ENCODE measurements at places on chromosomes 5 and 9.

DNA sequence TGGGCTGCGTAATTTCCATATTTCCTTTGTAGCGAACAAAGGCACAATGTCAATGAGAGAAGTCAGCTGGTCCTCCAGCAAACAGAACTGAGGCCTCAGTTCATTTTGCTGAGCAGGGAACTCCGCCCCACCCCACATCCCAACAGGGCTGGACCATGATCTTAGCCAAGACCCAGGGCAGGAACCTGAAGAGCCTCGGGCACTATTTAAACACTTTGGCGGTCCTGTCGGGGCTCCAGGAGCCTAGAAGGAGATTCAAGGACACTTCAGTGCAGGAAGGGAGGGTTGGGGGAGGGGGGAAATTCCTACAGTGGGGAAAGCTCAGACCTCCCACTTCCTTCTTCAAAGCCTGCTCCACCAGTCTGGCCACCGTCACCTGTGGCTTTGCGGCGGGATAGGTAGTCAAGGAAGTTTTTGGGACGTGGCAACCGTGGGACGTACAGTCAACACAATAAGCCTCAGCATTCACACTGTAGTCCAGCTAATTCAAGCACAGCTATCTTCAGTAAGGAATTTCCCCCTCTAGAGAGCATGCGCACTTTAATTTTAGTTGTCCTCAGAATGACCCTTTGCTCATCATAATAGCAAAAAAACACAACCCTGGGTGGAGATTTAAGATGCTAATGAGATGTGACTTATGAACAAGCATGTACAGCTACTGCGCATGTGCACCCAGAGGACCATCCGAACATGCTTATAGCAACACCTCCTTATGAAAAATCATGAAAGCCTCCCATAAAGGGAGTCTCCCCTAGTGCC lies 30.9 kb downstream of the S1PR3 start:
- no peak for DNase-seq

- DNase-seq = no peak
Measured at GRCh38 chr5:93062548-93062947, 518.5 kb downstream of the NR2F1-AS1 start.

DNA sequence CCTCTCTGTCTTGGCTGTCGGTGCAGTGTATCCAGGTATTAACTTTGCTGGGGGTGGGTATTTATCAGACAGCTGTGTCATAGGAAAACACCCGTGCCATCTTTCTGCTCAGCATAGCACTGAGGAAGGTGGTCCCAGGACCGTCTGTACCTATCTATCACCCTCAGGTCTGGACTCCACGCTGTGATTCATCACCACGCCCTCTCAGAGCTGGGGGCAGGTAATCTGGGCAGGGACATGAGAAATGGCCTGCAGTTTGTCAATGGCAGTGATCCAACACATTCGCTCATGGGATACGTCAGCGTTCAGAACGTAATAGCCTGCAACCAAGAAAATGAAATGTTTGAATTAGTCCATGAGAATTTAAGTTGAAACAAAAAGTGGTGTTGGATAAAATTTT lies 151.6 kb upstream of the MAP1B start:
- no peak for DNase-seq

DNA sequence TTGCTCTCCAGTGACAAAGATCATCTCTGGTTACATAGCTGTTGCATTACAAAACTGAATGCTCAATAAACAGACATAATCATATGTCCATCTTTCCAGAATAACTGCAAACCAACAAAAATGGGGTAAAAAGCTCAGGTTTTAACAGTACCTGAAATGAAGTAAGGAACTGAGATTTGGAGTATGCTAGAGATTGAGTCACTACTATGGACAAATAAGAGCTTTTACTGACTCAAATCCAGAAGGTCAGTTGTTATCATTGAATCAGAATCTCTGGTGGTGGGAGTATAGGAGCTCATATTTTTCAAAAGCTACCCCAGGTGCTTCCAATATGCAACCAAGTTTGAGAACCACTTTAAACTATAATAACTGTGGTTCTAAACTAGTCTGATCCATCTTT lies 4.1 kb upstream of the RAPGEF6 start:
- no peak for DNase-seq

GRCh38 chr5:123937230-123937629 lies 425.3 kb downstream of the CSNK1G3 start:
- no peak for DNase-seq

GRCh38 chr9:137254624-137255447 lies at the start of gene NELFB:
NELFB (plus strand) TSS chr9:137255327.
- peak; percentile 97 for DNase-seq

GRCh38 chr5:78597974-78598371 lies 50.6 kb downstream of the LHFPL2 start:
- no peak for DNase-seq

DNA sequence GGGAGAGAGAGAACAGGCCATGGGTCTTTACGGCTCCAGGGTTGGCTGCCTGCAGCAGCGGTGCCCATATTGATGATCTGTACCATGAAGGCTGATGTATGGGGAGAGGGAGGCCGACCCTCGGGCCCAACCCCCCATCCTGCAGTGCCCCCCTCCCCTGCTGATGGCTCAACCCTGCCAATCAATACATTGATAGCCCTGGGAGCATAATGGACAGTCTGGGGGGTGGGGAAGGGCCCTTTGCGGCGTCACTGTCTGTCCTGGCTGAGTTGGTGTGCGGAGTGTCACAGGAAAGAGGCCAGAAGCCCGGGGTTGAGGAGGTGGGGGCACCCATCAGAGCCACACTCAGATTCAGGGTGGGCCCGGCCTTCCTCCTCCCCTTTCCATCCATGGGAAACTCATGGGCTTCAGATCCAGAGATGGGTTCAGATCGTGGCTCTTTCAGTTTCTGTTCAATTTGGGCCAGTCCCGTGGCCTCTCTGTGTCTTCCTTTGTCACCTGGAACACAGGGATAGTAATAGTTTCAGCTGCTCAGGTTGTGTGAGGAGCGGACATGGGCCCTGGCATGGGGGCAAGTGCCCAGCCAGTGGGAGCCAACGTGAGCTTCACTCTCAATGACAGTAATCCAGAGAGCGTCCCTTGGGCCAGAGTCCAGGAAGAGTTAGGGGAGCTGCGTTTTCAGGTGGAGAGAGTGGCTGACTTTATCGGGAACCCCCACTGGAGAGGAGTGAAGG lies 9.5 kb downstream of the FGF18 start:
- no peak for DNase-seq

GRCh38 chr9:89428901-89429890 lies 68.7 kb downstream of the SEMA4D start:
- DNase-seq = peak; percentile 47

- DNase-seq = no peak
Measured at GRCh38 chr5:149406203-149406978, 27.3 kb upstream of the IL17B start.

GRCh38 chr9:107938801-107939386 lies 449.3 kb upstream of the KLF4 start:
- DNase-seq = no peak

GRCh38 chr5:56422076-56422762 lies 189.1 kb upstream of the ANKRD55 start:
- DNase-seq = no peak

DNA sequence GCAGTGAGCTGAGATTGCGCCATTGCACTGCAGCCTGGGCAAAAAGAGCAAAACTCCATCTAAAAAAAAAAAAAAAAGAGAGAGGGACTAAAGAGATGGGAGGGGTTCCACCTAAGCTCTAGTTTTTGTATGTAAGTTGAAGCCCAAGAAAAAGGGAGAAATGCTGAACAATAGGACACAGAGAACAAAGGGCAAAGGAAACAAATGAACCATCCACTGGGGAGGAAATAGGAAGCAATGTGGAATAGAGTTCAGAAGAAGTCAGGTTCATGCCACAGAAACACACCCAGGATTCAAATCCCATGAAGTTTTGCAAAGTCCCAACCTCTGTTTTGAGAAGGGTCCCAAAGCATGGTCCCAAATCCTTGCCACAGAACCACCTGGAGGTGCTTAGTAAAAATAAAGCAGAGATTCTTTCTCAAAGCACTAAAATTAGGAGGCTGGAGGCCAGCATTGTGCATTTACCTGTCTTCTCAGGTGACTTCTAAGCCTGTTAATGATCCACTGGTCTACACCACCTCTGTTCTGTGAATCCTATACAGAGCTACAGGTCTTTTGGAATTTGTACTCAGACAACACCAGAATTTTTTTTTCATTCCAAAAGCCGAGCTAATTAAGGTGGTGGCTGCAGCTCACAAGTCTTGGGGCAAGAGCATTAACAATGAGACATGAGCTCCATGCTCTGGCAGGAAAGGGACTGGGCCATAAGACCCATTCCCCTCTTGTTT lies 177.6 kb downstream of the DOCK8 start:
- no peak for DNase-seq

GRCh38 chr9:27042476-27042875 lies 37.0 kb upstream of the LRRC19 start:
- DNase-seq = no peak

GRCh38 chr9:89483592-89484474 lies 14.1 kb downstream of the SEMA4D start:
- DNase-seq = peak; percentile 61

GRCh38 chr5:158017469-158017868 lies 158.5 kb upstream of the CLINT1 start:
- DNase-seq = no peak

DNA sequence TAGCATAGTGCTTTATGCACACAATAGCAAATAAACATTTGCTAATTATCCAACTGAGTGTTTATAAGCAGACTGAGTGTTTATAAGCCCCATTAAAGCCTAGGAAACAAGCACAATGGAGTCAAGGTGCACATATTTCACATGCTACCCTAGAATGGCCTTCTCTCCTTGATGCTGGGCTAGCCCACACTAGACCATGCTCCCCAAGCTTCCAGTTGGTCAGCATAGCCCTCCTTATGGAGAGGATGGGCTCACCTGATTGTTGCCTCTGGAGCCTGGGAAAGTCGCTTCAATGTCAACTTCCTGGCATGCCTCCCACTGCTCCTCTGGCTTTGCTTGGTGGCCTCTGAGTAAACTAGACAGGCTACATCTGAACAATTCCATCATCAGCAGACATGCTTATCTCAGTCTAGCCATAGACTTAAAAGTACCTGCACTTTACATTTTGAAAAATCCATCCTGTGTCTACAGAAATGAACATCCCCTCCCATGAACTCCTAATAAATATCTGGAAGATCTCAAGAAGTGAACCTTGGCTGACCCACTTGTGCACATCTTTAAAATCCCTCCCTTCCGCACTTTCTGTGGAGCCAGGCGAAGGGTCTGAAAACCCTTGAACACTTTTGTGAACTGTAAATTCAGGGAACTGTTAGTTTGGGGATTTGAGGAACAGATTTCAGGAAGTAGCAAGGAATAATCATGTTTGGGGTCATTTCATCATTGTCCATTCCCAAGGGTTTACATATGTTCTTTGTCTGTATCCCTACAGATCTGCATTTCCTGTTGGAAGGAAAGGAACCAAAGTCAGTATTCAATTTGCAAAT lies 486.6 kb downstream of the ARHGEF28 start:
- DNase-seq = no peak

GRCh38 chr5:162410365-162410764 lies 342.8 kb downstream of the GABRG2 start:
- DNase-seq = no peak

GRCh38 chr9:4079906-4080305 lies 220.0 kb downstream of the GLIS3 start:
- DNase-seq = no peak

GRCh38 chr9:3647652-3648051 lies 121.9 kb upstream of the RFX3 start:
- DNase-seq = no peak

- DNase-seq = no peak
Measured at GRCh38 chr9:34253460-34253837, 74.6 kb downstream of the UBAP1 start.

DNA sequence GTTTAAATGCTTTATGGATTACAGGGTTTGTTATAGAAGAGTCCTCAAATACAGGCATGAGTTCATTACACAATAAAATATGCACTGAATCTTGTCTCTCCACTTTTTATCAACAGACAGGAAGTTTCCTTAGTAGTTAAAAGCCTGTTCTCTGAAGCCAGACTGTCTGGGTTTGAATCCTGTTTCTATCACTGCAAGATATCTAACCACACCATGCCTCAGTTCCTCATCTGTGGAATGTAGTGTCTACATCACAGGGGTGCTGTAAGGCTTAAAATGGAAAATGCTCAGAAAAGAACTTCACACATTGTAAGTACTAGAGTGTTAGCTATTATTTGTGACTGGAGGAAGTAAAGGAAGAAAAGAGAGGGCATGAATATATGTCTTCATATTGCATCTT lies 9.3 kb downstream of the LIX1 start:
- DNase-seq = no peak

- no peak for DNase-seq
Measured at GRCh38 chr5:157359356-157360055, 93.6 kb downstream of the CYFIP2 start.

DNA sequence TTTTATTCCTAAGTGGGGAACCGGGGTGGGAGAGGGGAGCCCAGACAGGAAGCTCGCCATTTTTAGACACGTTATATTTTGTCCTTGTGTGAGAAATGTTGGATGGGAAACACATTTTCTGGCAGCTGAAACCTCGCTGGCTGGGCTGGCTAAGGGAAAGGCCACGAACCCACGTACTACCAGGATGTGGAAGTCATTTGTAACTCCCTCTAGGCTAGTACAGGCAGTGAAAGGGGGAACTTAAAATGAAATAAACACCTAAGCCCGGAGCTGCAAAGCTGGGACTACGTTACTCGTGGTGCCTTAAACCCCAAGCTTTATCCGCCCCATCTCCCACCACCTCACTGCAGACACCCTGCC lies 42.5 kb downstream of the TMEM174 start:
- DNase-seq = no peak

- no peak for DNase-seq
Measured at GRCh38 chr9:136762221-136762691, 2.1 kb downstream of the LCN15 start.

DNA sequence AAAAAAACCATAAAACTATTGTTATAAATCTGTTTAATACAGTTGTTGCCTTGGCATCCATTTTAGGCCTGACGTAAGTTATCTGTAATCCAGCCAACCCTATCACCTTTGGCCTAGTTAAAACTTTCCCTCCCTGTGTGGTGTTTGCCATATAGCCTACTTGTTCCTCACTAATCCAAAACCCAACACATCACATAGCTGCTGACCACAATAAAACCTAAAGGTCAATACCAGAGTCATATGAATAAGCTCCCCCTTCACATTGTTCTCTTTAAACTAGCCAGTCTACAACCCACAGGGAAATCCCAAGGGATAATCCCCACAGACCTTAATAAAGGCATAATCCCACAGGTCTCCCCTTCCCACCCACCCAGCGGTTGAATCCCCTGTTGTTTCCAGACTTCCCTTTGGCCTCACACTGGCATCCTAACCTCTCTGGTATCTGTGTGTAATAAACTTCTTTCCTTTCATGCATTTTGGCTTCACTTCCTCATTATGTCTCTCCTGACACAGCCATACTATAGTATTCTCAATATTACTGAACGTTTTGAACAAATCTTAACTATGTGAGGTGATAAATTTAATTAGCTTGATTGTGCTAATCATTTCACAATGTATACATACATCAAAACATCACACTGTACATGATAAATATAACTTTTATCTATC lies 50.8 kb downstream of the DTWD2 start:
- DNase-seq = no peak

GRCh38 chr5:145835848-145836239 lies 702 bp upstream of the PRELID2 start:
- no peak for DNase-seq

Measured in T-helper 9 cell (primary cell).